ENCODE measurements at places on chromosomes 11 and 22.

DNA sequence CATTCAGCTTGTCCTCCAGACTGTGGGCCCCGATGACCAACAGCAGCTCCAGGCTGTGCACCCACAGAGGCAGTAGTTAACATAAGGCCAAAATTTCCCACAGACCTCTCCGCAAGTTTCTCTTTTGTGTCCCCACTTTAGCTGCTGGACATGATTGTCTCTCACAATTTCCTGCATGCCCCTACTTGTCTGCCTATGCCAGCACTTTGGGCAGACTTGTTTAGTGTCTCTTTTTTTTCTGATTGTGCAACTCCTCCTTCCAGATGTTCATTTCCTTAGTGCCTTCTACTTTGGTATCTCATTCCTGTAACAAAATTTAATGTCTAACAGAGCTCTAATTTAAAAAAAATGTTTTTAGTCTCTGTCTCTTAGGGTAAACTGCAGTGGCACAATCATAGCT is 23.8 kb upstream of the SCN3B start:
- DNase-seq = no peak

- no peak for DNase-seq
These were observed 16.3 kb upstream of the CYP2R1 start for GRCh38 chr11:14908214-14908880.

DNA sequence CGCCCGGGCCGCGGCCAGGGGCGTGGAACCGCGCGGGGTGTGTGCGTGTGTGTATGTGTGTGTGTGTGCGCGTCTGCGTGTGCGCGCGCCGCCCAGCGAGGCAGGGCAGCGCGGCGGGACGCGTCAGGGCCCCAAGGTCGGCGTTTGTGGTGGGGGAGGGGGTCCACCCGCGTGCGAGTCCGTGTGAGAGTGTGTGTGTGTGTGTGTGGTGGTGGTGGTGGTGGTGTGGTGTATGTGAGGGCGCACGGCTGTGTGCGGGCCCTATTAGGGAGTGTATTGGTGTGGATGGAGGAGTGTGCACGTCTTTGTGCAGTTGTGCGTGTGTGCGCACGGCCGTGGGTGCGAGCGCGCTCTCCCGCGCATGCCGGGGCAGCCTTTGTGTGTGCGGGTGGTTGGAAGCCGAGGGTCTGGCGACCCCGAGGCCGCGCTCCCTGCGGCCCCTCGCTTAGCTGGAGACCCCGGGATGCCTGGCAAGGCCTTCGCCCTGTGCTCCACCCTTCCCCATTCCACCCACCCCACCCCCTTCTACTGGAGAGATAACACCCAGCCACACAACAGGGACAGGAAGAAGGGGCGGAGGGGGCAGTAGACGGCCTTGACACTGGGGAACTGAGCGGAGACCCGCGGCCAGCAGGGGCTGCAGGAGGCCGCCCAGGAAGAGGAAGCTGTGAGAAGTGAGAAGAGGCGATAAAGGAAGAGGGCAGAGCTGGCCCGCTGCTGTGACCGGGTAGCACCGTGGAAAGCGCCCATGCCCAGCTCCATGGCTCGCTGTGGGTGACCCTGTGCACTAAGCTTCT is 528 bp upstream of the ARRB1 start:
- DNase-seq = no peak

GRCh38 chr11:116893437-116893836 is 56.0 kb upstream of the APOA1 start:
- no peak for DNase-seq

DNA sequence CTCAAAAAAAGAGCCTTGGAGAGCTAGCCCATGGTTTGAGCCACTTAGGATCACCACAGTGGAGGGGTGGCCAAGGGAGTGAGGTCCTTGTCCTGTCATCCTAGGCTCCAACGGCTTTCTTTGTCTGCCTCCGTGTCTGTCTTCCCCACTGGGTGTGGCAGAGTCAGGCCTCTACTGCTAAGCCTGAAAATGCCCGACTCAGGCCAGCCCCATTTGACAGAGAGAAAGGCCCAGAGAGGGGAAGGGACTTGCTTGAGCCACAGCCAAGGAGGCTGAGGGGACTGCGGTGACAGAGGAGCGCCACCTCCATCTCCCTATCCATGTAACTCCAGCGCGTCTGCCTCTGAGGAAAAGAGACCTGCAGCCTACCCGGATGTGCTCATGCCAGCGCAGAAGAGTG is 27.8 kb upstream of the CD82 start:
- no peak for DNase-seq

DNA sequence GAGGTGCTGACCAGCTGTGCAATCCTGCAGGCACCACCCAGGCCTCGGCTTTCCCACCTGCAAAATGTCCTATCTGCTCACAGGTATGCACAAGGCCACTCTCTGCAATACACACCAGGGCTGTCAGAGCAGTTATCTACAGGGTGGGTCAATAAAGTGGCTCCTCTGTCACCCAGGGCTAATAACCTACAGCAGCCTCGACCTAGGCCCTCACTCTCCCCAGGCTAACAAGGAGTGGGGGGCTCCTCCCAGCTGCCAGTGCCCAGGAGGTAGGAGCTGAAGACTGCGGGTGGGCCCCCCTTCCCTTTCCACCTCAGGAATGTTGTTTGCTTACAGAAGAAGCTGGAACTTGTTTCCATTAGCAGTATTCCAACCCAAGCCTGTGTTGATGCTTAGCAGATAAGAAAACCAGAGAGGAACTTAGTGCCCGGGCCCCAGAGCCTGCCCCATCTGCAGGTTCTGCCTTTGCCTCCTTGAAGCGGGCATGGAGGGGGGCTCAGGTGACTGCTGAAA is 26.8 kb downstream of the MYH9 start:
- no peak for DNase-seq

GRCh38 chr11:61334434-61335354 is 1.7 kb downstream of the TKFC start:
- DNase-seq = no peak

- no peak for DNase-seq
These were observed 330.5 kb downstream of the TENM4 start for GRCh38 chr11:79110321-79110720.

- DNase-seq = no peak
These were observed 7.4 kb downstream of the LZTR1 start for GRCh38 chr22:20989323-20990138.

DNA sequence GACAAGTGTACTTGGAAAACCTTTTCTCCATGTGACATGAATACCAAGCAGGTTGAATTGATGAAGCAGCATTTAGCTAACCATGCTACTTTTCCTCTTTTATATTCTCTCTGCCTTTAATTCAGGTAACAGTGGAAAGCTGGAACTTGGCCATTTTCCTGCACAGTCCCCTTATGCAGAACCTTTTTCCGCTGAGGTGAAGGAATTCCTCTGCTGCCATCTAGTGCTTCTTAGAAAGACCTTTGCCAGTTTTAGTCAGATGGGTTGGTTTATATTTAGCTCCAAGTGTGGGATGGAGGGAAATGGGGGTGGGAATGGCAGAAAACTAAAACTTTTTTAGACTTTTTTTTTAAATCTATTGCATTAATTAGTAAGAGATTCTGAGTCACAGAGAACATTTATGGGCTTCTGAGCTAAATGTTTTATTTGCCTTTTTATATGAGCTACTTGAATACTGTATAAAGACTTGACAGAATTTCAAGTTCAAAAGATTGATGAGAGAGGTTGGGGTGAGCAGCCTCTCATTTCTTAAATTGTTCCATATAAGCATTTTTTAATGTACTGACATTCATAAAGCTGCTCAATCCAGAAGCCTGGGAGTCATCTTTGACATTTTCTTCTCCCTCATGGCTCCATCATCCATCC is 153.9 kb upstream of the ZC3H12C start:
- peak; percentile 65 for DNase-seq

DNA sequence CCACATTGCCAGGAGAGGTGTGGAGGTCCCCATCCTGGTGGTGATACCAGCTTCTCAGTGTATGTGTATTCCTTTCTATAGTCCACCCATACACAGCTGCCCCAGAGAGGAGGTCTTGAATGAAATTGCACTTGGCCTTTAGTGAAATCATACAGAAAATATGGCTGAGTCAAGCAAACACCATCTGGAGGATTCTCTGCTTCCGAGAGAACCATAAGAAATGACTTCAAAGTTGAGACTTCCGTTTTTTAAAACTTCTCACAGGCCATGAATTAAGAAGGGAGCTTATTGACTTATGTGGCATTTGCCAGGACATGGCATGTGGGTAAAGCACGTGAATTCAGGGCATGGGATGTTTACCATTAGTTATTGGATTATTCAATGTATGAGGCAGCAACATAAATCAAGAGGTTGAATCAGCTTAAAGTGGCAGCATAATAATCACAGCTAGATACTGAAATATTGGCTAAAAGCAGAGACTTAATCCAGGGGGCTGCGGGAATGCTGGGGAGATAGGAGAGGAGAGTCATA is 119.1 kb upstream of the MTNR1B start:
- no peak for DNase-seq

DNA sequence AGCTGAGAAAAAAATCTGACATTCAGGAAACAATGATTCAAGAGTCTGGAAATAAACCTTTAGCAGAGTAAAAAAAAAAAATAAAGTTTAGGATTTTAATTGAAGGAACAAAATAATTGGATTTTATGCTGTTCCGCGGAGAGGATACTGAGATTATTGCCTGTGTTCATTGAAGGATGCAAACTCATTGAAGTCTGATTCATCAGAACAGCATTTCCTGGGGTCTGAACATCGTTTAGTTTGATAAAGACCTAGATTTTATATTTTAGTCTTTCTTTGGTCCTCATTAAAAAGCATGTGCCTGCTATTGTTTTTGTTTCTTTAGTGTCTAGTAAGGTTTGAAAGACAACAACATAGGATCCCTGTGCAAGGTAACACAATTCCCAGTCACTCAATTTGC is 4.5 kb downstream of the TLCD5 start:
- no peak for DNase-seq

DNA sequence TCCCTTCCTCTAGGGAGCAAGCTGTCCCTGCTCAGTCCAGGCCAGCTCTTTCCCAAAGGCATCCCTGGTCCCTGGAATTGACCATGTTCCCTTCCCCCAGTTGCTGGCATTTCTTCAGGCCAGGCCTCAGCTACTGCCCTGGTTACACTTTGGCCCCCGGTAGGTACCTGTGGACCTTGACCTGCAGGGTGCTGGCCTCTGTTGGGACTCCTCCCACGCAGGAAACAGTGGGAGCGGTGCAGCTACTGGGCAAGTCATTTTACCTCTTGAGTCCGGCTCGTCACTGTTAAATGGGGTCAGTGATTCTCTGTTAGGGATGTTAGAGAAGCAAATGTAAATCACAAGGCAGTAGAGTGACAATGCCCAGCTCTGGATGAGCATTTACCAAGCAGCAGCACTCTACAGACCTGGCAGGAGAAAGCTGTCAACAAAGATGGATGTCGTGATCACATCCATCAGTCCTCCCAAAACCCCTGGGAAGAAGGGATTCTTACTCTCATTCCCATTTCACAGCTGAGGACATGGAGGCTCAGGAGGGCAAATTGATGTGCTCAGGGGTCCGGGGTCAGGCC is 16.9 kb downstream of the MYO7A start:
- no peak for DNase-seq

GRCh38 chr22:45084400-45084920 is 74.7 kb upstream of the PHF21B start:
- no peak for DNase-seq

DNA sequence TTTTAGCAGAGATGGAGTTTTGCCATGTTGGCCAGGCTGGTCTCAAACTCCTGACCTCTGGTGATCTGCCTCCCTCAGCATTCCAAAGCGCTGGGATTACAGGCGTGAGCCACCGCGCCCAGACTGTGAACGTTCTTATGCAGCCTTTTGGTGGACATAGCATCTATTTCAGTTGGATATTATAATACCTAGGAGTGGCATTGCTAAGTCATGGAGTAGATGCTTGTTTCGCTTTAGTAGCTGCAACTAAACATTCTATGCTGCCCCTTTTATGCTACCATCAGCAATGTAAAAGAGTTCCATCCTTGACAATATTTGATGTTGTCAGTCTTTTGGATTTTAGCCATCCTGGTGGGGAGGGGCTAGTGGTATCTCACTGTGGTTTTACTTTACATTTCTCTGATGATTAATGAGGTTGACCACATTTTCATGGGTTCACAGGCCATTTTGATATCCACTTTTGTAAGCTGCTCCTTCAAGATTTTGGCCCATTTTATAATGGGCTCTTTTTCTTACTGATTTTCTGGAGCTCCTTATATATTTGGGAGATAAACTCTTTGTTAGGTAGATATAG is 16.5 kb upstream of the APOBEC3A start:
- no peak for DNase-seq

DNA sequence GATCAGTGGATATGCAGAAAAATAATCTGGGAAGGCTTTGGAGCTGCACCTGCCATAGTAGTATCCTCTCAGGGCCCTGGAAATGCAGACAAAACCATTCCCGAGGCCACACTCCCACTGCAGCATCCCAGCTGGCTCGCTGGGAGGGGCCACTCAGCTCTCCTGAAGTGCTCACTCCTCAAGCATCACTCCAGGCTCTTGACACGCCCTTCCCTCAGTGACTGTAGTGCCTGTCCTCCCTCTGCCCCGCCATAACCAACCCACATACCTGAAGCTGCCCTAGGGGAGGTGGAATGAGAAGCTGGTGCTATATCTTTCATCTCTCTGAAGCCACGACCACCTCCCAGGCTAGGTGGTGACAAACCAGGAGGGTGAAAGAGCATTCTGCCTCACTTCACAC is 4.8 kb downstream of the DSCAML1 start:
- DNase-seq = no peak

GRCh38 chr11:30206249-30206996 is 24.4 kb upstream of the FSHB start:
- no peak for DNase-seq

GRCh38 chr11:116932181-116932580 is 94.8 kb upstream of the APOA1 start:
- DNase-seq = no peak

- DNase-seq = peak; percentile 66
These were observed 4.7 kb downstream of the OSBPL5 start for GRCh38 chr11:3160252-3161031.

DNA sequence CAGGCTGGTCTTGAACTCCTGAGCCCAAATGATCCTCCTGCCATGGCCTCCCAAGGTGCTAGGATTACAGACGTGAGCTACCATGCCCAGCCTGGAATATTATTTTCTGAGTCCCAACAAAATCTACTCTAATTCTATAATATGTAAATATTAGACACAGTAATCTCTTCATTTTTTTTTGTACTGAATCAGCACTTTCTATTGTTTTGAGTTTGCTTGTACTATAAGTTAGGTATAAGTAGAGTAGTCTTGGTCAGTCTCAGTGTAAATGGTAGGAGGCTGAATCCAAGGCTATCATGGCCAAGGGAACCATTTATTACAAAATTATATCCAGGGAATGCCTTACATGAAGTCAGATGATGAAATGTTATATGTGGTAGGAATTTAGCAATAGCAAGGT is 19.6 kb upstream of the OR6X1 start:
- DNase-seq = no peak
